SK-MEL-5 (cell line): ENCODE measurements at places on chromosomes 3 and 15. TPM values are rescaled to one million over a fixed set of nuclear protein-coding genes. Genes with fewer than 3 reads are reported as not detected.

DNA sequence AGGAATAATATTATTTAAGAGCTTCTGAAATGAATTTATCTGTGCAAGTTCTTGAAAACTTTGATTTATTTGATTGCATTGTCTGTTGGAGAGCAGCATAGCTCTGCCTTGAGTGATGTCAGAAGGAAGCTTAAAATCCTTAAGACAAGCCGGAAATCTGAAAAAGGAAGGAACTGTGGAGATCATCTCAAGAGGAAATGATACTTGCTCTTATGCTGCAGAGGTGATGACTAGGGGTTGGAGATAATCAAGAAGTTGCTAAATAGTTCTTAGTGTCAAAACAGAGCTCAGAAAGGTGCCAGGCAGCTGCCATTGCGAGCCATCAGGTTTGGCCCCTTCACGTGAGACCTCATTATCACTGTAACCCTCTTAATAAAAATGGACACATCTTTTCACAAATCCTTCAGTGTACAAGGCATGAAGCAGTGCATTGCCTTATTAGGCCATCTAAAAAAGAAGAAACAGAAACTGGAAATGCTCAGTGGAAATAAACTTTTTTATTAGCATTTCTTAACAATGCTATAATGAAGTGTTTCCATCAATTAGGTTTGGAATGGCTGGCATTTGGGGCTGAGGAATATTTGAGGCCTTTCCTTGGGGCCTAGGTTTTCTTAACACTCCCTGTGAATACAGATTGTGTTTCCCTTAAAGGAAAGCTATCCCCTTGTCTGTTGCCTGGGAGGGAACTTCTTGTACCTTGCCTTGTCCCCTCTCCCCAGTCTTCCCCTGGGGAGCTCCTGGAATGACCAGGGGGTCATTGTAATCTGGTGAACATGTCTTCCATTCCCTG is 34.5 kb upstream of the VILL start:
- DNase-seq: no peak

GRCh38 chr15:84816694-84817465 is at the start of gene ALPK3:
Gene ALPK3 (plus strand): TSS chr15:84817356. CDS start chr15:84817453, 97 bp downstream.
- DNase-seq: no peak

DNA sequence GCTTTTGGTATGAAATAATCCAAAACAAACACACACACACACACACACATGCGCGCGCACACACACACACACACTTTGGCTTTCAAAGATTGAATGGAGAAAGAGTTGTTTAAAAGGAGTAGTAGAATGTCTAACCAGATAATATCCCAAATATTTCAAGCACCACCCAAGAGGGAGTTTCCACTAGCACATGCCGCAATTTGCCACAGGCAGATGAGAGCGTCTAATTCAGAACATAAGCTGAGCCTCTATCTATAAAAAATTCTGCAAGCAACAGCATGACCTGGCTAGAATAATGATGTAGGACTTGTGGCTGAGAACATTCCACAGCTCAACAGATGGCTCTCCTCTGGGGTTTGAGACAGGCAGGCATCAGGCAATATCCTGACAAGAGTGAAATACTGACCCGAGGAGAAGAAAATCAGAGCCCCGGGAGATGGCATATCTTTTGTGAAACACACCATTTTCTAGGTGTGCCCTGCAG is 302.5 kb upstream of the GADL1 start:
- no peak for DNase-seq

GRCh38 chr15:37973856-37974255 is 39.4 kb downstream of the TMCO5A start:
- DNase-seq: no peak

GRCh38 chr3:119322021-119322834 is 28.0 kb downstream of the ARHGAP31 start:
- peak; percentile 37 for DNase-seq

The GLCE gene
- 41.9 and 43.3 TPM in 2 replicates for total RNA-seq

DNA sequence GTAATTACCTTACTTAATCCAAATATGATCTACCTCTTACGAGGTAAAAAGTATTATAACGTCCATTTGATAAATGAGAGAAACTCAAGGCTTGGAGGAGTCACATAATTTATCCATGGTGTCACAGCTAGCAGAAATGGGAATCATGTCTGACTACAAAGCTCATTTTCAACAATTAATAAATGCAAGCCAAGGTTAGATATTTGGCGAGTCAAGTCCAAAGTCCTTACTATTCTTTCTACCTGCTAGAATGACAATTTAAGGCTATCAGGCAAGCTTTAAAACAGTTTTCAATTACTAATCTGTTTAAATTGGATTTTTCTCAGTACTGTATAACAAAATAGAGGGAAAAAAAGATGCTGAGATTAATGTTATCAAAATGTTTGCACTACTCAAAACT is 68.6 kb downstream of the DLG1 start:
- DNase-seq: no peak

DNA sequence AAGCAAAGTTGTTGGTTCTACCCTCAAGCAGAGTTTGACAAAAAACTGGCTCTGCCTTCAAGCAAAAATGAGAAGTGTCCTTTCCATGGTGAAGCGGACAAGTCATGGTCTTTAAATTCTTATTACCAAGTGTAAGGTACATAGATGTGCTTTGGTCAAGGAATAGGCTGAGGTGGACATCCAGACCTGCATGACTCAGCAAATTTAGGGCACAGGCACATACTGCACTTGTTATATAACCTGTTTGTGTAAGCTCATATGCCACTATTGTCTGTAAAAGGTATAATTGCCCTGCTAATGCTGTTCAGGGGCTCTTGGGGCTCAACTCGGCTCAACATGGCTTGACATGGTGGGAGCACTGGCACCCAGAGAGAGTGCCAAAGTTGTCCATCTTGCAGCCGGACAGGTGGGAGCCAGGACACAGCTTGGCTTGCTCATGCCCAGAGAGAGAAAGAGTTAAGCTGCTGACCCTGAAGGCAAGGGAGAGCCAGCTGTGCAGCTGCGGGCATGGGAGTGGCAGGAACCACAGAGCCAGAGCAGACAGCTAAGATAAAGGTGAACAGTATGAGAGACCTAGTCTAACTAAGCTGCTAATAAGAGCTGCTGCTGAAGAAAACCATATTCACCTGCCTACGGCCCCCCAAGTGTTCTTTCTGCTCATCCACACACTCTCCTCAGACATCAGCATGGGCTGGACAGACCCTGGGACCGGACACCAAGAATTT is 17.7 kb downstream of the MCCC1 start:
- no peak for DNase-seq

The C15orf61 gene
- 3.3 and 4.5 TPM in 2 replicates for total RNA-seq

The RAD18 gene
- 17.5 and 26.6 TPM in 2 replicates for total RNA-seq

The KLF15 gene
- total RNA-seq: 20.4 and 23.5 TPM in 2 replicates

The RYR3 gene
- total RNA-seq: 0.08 and 0.16 TPM in 2 replicates

DNA sequence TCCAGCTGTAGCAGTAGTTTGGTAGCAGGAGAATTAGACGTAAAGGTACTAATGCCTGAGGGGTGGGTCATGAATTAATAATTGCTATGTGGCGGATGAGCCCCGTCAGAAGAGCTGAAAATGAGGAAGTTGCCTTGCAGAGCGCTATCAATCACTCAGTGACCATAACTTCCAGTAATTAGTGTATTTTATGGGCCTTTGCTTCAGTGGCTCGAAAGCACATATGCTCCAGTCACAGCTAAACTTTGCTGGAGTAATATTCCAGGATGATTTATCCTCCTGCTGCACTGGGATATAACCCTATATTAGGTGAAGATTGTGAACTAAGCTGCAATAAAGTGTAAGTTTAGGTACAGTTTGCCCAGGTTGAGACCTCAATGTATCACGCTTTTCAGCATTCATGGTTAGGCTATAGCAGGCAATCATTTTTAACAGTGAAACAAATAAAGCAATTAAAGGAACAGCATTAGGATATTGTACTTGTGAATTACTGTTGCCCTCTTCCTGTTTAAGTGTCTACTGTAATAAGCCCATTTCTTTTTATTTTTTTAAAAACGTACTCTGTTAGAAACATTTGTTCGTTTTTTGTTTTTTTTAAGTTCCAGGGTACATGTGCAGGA is 104.6 kb upstream of the SKOR1 start:
- no peak for DNase-seq

The GP9 gene
- not detected in 2 replicates for total RNA-seq

- DNase-seq: no peak
These were observed 39.6 kb downstream of the MAP3K13 start for GRCh38 chr3:185402561-185402960.

- DNase-seq: no peak
These were observed 53.7 kb upstream of the GYG1 start for GRCh38 chr3:148937467-148938255.

GRCh38 chr15:73926219-73927002 is at the start of gene LOXL1:
Gene LOXL1 (plus strand): TSS chr15:73926462. CDS start chr15:73926784, 322 bp downstream.
- no peak for DNase-seq

- no peak for DNase-seq
These were observed 18.0 kb upstream of the RAD18 start for GRCh38 chr3:8981296-8981695.

The TMEM207 gene
- total RNA-seq: 0.19 and 0.21 TPM in 2 replicates

DNA sequence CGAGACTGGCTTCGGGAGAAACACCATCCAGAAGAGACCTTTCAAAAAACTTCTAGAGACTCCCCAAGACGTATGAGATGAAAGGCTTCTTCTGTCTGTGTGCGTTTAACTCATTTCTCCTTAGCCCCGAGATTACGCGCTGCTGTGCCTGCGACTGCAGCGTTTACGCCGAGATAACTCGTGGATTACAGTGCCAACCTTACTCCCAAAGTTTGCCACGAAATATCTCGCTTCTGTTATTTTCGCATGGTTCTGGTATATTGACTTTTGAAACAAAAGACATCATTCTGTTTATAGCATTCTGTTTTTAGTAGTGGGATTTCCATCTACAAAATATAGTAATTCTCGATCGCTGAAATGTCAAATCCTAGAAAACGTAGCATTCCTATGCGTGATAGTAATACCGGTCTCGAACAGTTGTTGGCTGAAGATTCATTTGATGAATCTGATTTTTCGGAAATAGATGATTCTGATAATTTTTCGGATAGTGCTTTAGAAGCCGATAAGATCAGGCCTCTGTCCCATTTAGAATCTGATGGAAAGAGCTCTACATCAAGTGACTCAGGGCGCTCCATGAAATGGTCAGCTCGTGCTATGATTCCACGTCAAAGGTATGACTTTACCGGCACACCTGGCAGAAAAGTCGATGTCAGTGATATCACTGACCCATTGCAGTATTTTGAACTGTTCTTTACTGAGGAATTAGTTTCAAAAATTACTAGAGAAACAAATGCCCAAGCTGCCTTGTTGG is 467 bp downstream of the PGBD4 start:
- DNase-seq: no peak

The CDC25A gene
- 14.9 and 16.1 TPM in 2 replicates for total RNA-seq
